Effector memory CD8-positive, alpha-beta T cell (primary cell): ENCODE measurements at places on chromosomes 2 and 18.

DNA sequence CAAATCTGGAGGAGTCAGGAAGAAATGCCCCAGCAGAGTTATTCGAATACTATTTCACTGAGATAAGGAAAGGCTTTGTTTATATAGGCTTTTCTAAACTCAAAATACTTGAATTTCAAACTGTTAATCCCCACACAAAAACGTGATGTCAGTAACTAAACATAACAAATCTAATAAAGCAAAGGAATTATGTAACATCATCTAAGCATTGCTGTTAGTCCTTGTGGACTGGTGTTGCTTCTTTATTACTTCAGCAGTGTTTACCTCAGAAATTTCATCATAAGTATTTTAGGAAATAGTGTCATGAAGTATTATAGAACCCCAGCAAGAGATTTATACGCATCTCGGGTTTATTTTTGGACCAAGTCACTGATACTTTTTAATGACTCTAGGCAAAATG lies 19.7 kb upstream of the SANBR start:
- DNase-seq = no peak

DNA sequence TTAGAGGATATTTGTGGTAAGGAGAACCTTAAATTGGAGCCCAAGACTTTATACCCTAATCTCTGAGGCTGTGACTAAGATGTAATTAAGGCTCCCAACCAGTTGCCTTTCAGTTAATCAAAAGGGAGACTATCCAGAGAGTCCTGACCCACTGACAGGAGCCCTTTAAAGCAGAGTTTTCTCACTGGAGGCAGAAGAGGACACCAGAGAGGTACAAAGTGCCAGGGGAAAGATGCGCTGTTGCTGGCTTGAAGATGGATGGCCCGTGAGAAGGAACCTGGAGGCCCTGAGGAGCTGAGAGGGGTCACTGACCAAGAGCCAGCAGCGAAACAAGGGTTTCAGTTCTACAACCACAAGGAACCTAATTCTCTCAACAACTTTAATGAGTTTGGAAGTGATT lies 137.3 kb downstream of the TMEM131 start:
- no peak for DNase-seq

GRCh38 chr2:191006997-191007783 lies 6.8 kb downstream of the STAT1 start:
- DNase-seq = no peak

DNA sequence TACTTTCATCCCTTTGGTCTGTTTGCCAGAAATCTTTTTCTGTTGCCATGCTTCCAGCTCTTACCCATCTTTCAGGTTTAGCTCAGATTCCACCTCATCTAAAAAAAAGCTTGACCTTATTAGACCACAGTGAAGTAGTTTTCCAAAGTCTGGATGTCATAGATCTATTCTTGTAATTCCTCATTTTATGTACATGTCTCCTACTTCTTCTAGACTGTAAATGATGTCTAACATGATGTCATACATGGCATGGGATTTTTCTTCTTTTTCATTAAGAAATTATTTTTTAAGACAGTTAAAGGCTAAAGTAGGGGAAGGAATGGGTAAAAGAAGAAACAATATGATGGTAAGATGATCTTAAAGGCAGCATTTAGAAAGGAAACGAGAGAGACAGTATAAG lies 11.3 kb downstream of the GLS start:
- no peak for DNase-seq

DNA sequence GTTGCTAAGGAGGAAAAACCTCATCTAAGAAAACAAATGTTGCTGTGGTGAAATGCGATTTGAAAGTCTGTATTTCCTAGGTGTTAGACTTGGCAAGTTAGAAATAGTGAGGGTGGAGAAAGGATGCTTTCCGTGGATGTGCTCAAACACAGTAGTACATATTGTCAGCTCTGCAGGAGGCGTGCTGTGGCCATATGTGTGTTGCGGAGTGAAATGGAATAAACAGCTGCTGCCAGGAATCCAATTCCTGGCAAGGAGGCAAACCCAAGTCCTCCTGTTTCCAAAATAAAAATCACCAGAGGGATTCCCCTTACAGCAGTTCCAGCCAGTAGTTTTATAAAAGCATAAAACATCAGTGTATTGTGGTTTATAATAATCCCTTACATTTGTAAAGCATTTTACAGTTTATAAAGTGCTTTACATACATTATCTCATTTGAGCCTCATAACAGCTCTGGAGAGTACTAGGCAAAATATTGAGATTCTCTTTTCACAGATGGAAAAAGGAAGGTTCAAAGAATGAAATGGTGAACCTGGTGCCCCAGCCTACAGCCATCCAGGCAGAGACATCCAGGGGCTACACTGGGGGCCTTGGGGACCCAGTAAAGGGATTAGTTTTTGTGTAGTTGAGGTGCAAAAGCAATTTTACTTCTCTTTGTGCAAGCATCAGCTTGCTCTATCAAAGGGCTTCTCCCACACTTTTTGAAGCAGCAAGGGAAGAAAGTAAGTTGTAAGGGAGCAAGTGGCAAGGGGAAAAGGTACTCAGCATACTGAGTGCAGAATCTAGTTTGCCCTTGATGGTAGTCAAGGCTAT lies 206.0 kb downstream of the AGPS start:
- no peak for DNase-seq

GRCh38 chr2:100197631-100198153 lies 55.3 kb upstream of the AFF3 start:
- DNase-seq = no peak

DNA sequence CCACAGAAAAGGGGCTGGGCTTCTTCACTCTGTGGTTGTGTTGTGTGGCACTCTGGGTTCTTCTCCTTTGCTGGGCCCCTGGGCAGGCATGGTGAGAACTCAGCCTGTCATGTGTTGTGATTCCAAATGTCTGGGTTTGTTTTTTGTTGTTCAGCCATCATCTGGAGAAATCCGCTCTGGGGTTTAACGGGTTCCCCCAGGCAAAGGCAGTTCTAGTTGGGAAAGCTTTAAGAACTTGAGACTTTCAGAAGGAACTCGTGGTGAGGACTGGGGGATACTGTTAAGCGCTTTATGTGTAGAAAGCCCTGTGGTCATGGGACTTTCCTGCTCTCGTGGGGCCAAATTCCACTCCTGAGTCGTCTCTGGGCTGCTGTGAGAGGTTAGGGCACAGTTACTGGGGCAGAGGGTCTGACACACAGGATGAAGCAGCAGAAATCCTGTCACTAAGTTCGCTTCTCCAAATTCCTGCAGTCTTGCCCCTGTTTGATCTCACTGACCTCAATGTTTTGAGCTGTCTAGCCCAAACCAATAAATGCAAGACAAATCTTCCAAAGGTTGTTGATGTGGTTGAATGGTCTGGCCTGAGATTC lies 87.7 kb downstream of the RAPGEF4 start:
- DNase-seq = no peak

DNA sequence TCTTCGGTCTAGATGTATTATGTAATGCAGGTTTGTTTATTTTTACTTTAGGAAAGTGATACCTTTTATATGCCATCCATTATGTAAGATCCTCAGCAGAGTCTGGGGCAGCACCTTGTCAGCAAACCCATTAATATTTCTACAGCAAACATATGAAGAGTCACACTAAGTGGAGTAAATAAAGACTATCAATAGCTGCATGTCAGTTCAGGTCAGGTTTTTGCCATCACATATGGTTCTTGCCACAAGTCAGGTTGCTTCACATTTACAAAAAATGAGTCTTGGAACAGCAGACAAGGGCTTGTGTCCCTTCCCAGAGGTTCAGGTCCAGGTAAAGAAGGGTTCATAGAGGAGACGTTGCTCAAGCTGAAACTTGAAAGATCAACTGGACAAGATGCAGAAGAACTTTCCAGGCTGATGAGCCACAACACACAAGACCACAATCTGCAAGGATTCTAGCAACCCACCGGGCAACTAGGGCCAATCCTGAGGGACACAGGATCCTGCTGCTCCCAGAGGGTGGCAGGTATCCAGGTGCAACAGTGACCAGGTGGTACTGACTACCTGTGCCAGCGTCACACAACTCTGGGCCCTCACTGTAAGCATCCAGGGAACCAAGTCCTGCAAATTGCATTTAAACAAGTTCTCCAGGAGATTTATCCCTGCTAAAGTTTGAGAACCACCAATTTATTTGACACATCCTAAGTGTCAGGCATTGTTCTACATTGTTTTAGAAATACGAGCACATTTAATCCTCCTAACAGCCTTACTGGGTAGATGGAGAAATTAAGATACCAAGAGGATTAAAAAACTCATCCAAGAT lies 215.8 kb downstream of the ALPK2 start:
- DNase-seq = no peak

DNA sequence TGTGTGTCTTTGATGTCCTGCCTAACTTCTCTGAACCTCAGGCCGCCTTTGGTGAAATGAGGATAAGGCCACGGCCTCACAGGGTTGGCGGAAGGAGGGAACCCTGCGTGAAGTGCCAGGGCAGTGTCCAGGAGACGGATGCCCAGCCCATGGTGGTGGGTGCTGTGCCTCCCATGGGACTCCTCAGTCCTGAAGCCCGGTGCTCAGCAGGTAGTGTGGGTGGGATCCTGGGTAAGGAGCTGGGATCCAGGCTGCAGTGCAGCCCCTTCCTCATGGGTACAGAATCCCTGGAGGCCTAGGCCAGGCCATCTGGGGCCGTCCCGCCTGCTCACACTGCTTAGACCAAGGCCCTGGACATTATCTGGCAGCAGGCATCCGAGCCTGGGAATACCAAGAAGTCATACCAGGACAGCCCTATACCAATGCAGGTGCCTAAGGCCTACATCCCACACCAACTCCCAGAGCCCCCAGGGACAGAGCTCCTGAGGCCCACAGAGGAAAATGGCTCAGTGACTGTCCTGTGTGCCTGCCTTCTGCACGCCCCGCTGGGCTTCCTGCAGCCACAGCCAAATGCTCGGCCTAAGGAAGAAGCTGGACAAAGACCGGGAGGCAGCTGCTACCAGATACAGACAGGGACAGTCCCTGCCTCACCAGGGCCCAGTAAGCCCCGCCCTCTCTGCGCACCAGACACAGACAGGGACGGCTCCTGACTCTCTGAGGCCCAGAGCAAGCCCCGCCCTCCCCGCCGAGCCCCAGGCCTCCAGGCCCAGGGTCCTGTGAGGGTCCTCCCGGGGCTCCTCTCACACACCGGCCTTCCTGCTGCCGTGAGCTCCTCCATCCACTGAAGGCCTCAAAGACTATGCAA lies 78.0 kb downstream of the NDUFA10 start:
- no peak for DNase-seq

DNA sequence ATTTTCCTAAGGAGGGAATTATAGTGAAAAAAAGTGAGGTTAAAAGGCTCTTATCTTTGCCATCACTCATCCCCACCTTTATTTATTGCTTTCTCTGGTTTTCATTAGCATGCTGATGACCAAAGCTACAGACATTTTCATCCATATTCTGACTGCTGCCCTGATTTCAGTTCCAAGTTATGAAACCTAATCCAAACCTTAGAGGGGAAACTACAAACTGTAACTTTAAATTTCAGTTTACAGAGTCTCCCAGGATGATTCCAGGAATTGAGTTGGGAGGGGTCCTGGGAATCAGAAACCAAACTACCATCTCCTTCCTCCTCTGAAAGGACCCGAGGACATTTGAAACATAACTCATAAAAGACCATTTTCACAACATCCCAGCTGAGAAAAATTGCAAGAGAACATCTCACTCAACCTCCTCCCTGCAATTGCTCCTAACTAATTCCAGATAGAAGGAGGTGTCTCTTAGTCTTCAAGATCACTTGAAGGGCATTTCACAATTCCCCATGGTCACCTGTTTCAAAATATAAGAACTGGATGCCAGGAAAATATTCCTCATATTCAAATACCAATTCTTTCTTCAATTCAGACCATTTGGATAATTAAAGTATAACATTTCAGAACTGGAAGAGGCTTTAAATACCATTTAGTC lies 520.6 kb downstream of the TNS1 start:
- no peak for DNase-seq

- DNase-seq = no peak
These were observed 142.1 kb downstream of the CABLES1 start for GRCh38 chr18:23277399-23277798.

GRCh38 chr2:238689871-238690389 lies 158.0 kb upstream of the TWIST2 start:
- DNase-seq = no peak

DNA sequence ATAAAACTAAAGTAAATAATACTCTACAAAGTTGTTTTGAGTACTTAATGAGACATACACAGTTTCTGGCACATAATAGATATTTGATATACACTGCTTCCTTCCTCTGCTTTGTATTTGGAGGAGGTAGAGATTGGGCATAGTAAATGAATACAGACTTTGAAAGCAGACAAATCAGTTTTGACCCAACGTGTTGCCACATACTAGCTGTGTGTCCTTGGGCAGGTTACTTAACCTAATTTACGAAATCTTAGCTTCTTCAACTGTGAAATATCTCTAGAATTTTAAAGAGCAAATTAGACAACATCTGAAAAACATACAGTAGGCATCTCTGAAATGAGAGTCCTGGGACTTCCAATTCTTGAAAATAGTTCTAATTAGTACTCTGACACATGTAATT lies 425.4 kb downstream of the TGIF1 start:
- DNase-seq = no peak

DNA sequence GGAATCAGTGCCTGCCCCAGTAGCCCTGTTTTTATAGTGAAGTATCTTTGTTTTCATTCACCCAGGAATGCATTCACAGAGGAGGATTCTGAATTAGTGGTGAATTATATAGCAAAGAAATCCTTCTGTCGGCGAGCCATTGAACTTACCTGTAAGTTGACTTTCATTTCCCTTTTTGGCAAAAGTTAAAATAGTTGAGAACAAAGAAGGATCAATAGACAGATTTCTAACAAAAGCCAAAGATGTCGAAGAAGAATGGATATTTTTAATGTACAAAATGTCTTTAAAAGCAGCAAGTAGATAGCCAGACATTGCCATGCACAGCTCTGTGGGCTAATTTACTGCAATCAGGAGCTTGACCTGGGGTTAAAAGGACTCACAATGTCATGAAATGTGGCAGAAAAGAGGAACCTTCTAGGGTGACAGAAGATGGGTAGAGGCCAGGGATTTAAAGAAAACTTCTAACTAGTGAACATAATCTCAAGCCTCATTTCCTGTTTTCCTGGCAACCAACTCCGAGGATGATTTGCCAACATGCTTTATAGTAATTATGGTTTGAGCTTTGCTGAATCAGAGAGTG lies 53.8 kb upstream of the TMEM87B start:
- no peak for DNase-seq

DNA sequence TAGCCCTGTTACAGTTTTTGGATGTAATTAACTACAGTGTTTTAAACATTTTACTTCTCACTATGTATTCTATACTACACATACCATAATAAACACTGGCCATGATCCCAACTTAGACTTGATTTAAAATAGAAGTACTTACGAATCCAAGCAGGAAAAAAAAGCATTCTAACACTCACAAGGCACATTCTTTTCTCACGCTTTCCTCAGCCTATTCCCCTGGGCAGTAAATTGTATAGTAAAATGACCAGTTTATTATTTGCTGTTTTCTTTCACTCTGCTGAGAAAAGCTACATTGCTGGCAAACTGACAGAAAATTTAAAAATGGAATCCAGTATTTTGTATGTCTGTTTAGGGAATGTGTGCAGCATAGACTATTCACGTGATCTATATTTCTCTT lies 2.8 kb upstream of the TANC1 start:
- no peak for DNase-seq

- DNase-seq = no peak
These were observed 51.0 kb upstream of the THOC1 start for GRCh38 chr18:318791-319291.

GRCh38 chr2:20638646-20639430 lies 12.1 kb downstream of the HS1BP3 start:
- no peak for DNase-seq
